CD4-positive, alpha-beta memory T cell (primary cell): ENCODE measurements at places on chromosomes 12 and 14.

GRCh38 chr12:75933101-75933500 lies 98.5 kb downstream of the PHLDA1 start:
- no peak for DNase-seq

DNA sequence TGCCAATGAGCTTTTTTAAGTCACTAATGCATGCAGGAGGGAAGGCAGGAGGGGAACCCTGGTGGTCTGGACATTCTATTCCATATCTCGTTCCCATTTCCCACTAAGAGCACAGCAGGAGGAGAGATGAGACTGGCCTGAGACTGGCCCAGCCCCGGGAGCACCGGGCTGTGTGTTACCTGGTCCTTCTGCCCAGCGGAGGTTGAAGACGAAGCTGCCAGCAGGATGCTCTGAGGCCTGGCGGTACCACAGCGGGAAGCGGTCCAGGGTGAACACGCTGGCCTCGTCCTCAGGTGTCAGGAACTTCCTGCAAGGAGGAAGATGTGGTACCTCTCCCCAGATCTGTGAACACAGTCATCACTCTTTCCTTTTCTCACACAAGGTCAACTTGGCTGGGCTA lies 23.9 kb downstream of the LRTM2 start:
- DNase-seq: no peak

DNA sequence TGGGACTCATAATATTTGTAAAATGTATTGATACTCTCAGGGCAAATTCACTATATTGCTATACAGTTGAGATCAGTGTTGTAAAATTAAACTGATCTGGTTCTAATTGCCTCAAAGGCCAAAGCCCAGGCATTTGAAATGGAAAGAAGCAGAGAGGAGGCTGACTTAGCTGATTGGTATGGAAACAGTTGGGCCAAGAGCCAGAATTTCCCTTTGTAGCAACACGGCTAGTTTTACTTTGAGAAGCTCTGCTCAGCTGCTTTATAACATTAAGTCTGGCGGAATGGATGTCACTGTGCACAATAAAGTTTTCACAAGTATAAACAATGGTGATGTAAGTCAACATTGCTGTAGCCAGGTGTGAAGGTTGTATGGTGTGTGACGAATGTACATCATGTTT lies 186.4 kb downstream of the MSRB3 start:
- DNase-seq: no peak

- DNase-seq: no peak
These were observed 4.5 kb downstream of the HCAR1 start for GRCh38 chr12:122726080-122726558.

DNA sequence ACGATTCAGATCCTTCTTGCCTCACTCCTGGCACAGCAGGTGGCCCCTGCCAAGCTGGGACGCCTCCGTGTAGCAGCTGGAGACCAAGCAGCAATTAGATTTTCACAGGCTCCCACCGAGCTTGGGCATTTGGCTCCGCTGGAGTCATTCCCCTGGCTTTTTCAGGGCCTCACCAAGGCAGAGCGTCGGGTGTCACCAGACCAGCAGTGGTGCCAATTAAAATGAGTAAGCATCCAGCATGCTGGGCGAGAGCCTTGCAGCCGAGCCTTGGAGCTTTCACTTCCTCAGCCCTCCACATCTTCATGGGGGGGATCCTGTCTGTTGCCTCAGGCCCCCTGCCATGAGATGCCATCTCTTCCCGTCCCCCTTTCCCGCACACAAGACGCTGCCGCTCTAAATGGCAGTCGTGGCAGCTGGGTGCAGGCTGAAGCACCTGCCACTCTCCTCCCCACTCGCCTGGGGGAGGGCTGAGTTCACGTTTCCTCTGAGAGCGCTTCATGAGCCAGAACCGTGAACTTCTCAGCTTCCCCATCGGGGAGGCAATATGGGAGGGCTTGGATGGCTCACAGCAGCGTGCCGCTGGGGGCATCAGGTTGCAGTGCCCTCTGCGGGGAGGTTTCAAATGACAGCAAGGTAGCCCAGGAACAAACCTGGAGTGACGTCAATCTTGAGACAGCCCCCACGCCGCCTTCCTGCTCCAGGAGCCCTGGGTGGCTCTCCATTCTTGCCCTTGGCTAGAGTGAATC lies 11.7 kb downstream of the TPCN1 start:
- peak; percentile 77 for DNase-seq

GRCh38 chr12:108860443-108860842 lies 3.1 kb upstream of the SSH1 start:
- DNase-seq: no peak

DNA sequence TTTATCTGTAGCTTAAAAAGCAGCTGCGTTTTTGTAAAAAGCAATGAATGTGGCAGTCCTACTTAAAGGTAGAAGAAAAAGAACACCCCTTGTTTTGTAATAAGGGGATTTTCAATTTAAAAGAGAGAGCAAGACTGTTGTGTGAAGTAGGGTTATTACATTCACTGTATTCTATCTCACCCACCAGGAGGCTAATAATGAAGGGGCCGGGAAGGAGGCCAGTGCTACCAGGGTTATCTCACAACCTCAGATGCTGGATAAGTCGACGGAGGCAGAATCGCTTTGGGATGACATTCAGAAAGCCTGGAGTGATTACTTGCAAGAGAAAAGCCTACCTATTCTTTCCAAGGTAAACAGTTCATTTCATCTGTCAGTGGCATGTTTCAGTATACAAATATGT lies 97.7 kb downstream of the RMST start:
- DNase-seq: no peak

- no peak for DNase-seq
These were observed 355.5 kb downstream of the SNAPC1 start for GRCh38 chr14:62117751-62118105.

- DNase-seq: no peak
These were observed 233.0 kb upstream of the PLEKHG7 start for GRCh38 chr12:92469837-92470236.

DNA sequence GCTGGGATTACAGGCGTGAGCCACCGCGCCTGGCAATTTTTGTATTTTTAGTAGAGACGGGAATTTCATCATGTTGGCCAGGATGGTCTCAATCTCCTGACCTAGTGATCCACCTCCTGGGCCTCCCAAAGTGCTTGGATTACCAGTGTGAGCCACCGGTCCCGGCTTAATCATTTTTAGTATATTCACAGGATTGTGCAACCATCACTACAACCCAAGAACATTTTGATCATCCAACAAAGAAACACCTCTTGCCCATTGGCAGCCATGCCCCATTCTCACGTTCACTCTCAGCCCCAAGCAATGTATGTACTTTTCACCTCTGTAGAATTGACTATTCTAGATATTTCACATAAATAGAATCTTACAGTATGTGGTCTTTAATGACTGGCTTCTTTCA lies 19.9 kb downstream of the SP1 start:
- no peak for DNase-seq

- no peak for DNase-seq
These were observed 415.4 kb downstream of the DPF3 start for GRCh38 chr14:72478471-72478893.

- no peak for DNase-seq
These were observed 19.8 kb downstream of the RPGRIP1 start for GRCh38 chr14:21299562-21300130.

DNA sequence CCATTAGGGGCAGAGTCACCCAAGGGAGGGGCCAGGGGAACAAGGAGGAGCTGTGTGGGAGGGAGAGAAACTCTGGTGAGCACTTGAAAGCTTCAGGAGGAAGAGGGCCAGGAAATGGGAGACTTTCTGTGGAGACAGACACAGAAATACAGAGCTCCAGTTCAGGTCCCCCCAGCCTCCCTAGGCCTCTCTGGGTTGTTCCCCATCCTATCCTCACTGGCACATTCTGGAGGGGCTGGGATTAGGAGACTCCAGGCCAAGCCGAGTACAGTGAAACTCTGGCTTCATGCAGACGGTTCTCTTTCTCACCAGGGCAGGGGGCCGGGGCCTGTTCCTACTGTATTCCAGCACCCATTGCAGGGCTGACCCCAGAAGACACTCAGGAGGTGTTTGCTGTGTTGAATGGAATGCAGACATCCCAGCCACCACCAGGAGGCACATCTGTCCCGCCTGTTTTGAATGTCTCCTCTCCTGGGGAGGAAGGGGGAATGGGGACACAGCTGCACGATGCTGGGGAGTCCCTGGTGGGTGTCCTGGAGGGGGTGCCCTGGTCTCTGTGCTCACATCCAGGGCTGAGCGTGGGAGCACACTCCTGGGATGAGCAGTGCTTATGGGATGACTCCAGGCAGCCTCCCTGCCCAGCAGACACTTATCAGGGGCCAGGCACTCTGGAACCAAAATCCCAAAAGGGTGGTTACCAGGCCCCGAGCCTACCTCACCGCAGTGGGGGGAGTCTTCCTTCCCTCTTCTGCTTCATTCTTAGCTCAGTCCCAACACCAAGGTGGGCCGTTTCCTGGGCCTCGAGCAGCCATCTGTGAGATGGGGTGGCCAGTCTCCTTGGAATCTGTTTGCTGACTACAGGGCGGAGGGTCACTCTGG lies 5.5 kb upstream of the KRT84 start:
- DNase-seq: no peak

- DNase-seq: no peak
These were observed 381.6 kb downstream of the VRK1 start for GRCh38 chr14:97178781-97179180.

- DNase-seq: peak; percentile 73
These were observed 2.6 kb upstream of the EVL start for GRCh38 chr14:100062590-100062989.

DNA sequence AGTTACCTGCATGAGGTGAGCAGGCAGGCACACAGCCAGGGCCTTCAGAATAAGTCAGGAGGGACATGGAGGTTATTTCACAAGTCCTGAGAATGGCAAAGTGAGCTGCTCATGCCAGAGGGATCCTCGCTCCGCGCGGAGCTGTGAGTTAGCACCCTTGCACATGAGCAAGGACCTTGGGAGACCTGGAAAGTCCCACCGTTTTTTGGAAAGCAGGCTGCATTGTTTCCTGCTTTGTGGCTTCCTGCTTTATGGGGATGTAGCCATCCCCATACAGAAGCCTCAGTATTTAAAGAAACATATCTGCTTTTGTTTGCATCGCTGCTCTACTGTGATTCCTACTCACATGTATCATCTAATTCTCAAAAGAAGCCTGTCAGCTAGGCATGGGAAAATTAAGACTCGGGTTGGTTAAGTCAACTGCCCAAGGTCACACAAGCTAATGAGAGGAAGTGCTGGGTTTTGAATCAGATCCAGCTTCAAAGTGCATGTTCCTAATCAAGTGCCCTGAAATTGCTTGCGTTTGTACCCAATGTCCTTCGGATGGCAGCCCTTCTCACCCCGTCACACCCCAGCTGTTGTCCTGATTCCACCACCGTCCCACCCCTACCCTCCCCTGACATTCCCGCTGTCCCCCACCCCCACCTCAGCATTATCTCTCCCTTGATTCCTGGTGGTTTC lies 106.2 kb downstream of the CRACR2A start:
- no peak for DNase-seq

DNA sequence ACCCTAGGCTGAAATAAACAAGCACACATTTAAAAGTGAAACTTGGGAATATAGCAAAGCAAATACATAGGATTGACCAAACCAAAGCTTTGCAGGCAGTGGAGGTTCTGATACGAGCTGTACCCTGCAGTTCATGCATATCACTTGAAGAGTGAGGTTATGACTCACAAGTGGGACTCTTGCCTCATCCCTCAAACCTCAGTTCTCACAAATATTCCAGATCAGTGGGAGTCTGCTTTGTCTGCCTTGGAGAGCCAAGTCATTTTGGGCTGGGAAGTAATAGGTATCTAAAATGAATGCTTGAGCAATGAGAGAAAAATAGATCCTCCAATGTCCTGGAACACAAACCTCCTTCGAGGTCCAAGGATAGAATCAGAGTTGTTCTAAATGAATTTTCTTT lies 116.4 kb downstream of the LRIG3 start:
- no peak for DNase-seq

DNA sequence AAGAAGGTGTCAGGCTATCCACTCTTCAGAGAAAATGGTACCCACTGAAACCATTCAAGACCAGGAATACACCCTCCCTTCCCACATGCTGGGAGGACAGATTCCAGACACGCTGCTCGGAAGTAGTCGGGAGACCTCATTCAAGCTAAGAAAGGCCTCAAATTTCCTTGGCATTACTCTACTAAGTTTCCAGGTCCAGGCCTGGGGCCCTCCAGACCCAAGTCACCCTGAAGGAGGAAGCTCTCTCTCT lies 27.1 kb upstream of the RPLP0 start:
- DNase-seq: no peak

DNA sequence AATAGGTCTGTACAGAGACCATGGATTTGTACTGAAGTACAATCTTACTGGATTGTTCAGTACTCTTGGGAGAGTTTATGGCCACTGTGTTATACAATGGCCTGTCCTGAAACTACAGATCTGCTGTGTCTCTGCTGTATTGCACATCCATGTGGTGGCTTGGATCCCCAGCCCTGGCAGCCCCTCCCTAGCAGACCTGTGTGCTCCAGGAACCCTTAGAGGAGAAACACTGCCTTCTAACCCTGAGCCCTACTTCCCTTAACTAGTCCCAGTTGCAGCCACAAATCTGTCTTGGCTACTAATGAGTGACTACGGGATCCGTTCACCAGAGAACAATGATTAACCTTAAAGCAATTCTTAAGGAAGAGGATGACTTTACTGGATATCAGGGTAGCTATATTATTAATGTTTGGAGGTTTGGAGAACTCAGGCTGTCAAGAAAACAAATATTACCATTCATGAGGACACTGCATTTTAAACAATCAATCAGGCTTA lies 27.7 kb downstream of the RNF34 start:
- DNase-seq: no peak

DNA sequence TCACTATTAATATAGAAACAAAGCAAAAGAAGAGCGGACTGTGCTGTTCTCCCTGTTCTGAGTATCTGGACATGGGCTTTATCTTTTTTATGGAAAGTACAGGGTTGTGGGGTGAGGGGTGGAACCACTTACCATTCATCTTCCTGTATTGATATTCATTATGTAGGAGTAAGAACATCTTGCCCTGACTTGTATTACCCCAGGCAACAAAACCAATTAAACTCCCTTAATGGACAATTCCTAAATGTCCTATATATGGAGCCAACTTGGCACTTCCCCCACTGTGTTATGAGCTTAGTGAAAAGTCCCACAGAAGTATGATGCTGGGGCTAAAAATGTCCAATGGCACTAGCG lies 139.9 kb upstream of the KRR1 start:
- no peak for DNase-seq

- DNase-seq: no peak
These were observed 19.7 kb upstream of the TMCC3 start for GRCh38 chr12:94670075-94670474.

DNA sequence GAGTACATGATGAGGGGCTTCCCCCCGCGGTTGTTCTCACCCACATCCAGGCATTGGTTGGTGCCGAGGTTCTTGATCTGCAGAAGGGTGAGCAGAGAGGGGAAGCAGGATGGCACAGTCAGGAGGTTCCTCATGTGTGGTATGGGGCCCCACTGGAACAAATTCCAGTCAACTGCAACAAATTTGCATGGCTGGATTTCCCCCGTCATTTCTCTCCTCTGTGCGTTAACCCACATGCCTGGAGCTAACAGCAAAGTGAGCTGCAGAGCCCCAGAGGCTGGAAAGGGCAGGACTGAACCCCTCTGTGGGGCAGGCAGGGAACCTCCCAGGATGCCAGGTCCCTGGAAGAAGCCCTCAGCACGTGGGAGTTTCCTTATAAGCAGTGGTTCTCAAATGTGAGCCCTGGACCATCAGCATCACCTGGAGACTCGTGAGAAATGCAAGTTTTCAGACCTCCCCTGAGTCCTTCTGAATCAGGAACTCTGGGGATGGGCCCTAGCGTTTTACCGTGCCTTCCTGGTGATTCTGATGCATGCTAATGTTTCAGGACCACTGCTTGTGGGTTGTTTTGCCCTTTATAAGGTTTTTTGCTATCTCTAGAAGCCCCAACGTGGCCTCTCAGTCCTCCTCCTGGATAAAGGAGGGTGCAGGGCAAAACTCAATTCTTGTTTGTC lies 11.0 kb upstream of the CELA1 start:
- DNase-seq: no peak
